AG04449 (cell line): ENCODE measurements at places on chromosomes 7 and 10.
A peak's percentile ranks its signal among the peaks of the same experiment; 100 is the strongest.

GRCh38 chr10:71392292-71392691 lies 4.4 kb upstream of the CDH23 start:
- DNase-seq = no peak

GRCh38 chr10:131655101-131655849 lies 245.5 kb upstream of the PPP2R2D start:
- no peak for DNase-seq

- peak; percentile 71 for DNase-seq
Measured at GRCh38 chr7:113087071-113087998, 708 bp upstream of the GPR85 start.

DNA sequence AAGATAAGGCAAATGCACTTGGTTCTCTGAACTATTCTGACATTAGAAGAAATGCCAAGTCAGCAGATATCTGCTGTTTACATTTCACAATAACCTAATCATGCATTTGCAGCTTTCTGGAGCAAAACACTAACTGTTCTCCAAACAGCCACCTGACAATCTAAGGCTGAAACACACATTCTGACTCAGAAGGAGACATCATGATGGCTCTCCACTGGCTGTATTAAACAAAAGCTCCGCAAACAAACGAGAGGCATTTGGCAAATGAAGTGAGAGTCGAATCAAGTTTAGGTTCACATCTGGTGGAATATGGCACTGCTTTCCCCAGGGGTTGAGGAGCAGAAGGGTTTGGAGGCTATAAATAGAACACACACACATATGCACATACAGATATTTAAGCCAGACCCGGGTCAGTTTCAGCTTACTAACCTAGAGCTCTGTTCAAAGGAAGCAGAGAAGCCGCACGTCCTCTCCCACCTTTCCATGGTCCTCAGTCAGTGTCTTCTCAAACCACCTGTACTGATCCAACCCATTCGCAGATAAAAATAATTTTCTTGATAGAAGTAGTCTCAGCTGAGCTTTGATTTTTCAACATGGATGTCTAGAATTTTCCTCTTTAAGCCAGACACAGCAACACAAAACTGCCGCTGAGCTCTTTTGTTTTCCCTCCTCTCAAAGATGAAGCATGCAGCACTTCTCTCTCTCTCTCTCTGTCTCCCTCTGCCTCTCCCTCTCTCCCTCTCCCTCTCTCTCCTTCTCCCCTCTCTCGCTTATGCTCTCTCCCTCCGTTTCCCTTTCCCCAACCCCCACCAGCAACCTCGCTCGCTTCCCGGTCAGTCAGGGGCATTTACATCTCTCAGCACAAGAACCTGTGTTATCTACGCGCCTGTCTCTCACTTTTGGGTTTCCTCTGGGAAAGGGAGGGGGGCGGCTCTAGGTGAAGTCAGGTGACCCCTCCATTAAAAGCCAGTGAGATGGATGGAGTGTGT lies 682.8 kb downstream of the MAGI2 start:
- no peak for DNase-seq

- no peak for DNase-seq
Measured at GRCh38 chr10:73837072-73837471, 25.7 kb upstream of the NDST2 start.
